Mesothelial cell of epicardium (in vitro differentiated cells): ENCODE measurements at places on chromosomes 4 and X. TPM values are rescaled to one million over a fixed set of nuclear protein-coding genes. Genes with fewer than 3 reads are reported as not detected.

CT45A5 gene
- not detected in 3 replicates for total RNA-seq

BMX gene
- not detected in 3 replicates for total RNA-seq

ARHGEF9 gene
- 28.6 to 30.2 TPM (median 29.5 TPM) in 3 replicates for total RNA-seq

CCSER1 gene
- 5.3 to 7.2 TPM (median 6.3 TPM) in 3 replicates for total RNA-seq

GAGE12H gene
- not detected in 3 replicates for total RNA-seq

BEX3 gene
- total RNA-seq = 304 to 314 TPM (median 307 TPM) in 3 replicates

FMR1NB gene
- total RNA-seq = not detected in 3 replicates

CUL4B gene
- 49.0 to 52.3 TPM (median 50.1 TPM) in 3 replicates for total RNA-seq

TLR1 gene
- total RNA-seq = 0.77 to 1.2 TPM (median 0.82 TPM) in 3 replicates

ERAS gene
- 0.33 to 0.63 TPM (median 0.54 TPM) in 3 replicates for total RNA-seq

IRF2 gene
- total RNA-seq = 15.8 to 18.1 TPM (median 16.7 TPM) in 3 replicates

AMBN gene
- total RNA-seq = 0.14 to 0.36 TPM (median 0.22 TPM) in 3 replicates

ALB gene
- 0.59 to 1.5 TPM (median 0.63 TPM) in 3 replicates for total RNA-seq

- DNase-seq = no peak
These were observed 12.2 kb downstream of the GK start for GRCh38 chrX:30665471-30665870.

- no peak for DNase-seq
These were observed 466.6 kb downstream of the INPP4B start for GRCh38 chr4:142379277-142380051.

DNA sequence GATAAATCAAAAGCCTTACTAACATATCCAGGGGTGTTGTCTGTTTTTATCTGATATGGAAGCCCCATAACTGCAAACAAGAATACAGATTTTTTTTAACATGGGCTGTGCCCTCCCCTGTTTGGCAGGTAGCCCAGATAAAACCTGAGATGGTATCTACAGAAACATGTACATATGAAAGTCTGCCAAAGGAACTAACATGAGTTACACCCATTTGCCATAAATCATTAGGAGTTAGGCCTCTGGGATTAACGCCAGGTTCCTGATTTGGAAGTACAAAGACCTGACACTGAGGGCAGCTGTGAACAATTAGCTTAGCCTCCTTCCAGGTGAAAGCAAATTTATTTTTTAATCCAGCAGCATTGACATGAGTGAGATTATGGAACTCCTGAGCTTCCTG, 264.3 kb downstream of the TECRL start:
- DNase-seq = no peak

- DNase-seq = no peak
These were observed 63.9 kb downstream of the ENPP6 start for GRCh38 chr4:184153781-184154180.

- no peak for DNase-seq
These were observed 14.3 kb upstream of the PNPLA4 start for GRCh38 chrX:7941390-7942042.

GRCh38 chr4:4412641-4413372, 25.9 kb downstream of the NSG1 start:
- no peak for DNase-seq

GRCh38 chrX:45788941-45789348, 588.3 kb upstream of the DIPK2B start:
- no peak for DNase-seq

DNA sequence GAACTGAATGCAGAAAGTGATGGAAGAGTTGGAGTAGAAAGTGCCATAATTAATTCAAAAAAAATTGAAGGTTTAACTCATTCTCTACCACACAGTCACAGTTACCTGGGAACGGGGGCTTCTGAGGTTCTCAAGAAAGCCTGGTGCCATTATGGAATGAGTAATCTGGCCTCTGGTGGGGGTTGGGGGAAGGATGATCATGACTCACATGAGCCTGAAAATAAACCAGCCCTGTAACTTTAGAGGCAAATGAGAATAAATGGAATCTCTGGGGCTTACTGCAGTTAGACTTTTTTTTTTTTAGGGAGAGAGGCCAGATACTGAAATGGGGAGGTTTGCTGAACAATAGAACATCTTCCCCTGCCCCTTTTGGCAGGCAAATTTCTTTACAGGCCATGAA, 55.3 kb downstream of the SOD3 start:
- no peak for DNase-seq

GRCh38 chr4:61359301-61359700, 159.2 kb downstream of the ADGRL3 start:
- no peak for DNase-seq

GRCh38 chr4:5045097-5045496, 6.2 kb upstream of the STK32B start:
- no peak for DNase-seq

DNA sequence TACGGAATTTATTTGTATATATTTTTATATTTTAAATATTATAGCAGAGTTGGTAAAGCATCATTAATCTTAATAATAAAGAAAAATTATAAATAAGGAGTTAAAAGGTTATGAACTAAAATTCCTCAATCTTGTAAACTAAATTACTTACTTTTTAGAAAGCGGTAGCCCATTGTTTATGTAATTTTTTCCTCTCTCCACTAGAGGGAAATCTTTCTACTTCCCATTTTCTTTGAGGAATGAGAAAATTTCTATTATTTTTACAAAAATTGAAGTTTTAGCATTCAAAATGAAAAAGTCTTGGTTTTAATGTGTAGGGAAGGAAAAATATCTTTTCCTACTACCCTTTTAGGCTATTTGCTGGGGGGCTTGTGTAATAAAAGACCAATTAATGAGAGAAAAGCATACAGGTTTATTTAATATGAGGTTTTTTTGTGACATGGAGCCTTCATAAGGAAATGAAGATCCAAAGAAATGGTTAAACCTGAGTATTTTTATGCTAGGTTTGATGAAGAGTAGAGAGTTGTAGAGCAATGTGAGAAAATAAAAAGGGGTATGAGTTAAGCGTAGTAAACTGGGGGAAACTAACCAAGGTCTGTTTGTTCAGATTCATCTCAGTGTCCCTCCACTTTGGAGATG, 68.7 kb upstream of the ADAD1 start:
- no peak for DNase-seq

DNA sequence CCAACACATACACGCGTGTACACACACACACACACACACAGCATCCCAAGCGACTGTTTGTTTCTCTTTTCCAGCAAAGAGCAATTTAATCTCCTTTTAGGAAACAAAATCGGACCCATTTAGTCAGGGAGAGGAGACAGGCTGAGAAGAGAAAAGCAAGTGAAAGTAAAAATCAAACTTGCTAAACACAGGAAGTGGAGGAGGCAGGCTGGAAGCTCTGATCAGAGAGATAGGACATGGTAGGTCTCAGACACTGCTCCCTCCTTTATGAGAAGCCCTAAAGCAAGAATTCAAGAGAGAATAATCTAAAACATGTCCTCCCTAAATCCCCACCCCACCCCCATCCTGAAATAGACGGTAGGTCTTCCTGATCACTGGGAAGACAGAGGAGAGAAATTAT, 62.3 kb downstream of the GPC3 start:
- no peak for DNase-seq

DNA sequence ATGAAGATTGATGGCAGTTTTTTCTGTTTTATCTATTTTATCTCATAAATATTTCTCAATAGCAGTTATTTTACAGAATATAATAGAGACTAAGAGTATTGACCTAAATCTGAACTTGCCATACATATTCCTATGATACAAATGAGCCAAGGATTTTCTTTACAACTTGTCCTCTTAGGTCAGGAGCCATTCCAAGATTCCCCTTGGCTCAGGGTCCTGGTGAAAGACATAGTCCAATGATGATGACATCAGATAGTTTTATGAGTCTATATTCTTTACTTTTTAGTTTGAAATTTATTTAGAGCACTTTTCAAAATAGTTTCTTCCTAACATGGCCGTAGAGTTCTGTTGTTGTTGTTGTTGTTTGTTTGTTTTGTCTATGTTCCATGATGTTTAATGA, 869.1 kb upstream of the GRID2 start:
- no peak for DNase-seq

DNA sequence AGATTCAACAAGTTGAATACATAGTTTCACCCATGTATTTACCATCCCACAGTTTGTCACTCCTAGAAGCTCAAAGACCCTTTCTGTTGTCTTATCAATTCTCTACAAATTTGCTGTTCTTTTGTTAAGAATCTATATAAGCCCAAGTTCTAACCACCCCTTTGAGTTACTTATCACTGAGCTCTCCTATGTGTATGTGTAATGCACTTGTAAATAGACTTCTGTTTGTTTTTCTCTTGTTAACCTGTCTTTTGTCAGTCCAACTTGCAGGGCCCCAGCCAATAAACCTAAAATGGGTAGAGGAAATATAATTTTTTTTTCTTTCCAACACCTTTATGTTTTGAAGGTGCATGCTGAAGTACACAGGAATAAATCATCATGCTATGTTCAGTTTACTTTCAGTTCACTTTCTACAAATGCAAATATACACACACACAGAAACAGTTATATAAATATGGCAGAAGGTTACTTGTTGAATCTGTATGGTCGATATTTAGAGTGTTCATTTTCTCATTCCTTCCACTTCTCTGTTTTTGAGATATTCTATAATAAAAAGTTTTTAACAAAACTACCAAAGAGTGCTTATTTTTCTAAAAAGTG, 22.3 kb upstream of the CLOCK start:
- DNase-seq = no peak

DNA sequence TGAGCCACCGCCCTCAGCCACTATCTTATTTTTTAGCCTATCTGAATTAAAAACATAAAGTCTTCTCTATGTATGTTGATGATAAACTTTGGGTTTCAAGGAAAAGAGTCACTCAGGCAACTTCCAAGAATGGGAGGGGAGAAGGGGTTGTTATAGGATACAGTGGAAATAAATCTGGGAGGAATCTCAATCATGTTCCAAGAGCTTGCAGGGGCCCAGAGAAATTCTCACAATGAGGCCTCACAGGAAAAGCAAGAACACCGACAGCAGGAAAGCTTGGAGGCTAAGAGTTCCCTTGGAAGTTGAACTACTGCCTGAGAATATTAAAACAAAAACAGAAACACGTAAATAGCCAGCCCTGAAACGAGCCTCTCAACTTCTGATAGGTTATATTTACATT, 384.6 kb upstream of the IGFBP7 start:
- DNase-seq = no peak

DNA sequence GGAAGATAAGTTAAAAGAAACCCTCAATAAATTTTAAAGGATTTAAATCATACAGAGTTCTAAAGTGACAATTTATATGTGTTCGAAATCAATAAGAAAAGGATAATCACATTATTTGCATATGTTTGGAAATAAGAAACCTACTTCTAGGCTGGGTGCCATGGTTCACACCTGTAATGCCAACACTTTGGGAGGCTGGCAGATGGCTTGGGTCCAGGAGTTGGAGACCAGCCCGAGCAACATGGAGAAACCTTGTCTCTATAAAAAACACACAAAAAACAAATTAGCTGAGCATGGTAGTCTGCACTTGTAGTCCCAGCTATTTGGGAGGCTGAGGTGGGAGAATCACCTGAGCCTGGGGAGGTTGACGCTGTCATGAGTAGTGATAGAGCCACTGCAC, 8.1 kb upstream of the SAP30 start:
- no peak for DNase-seq

DNA sequence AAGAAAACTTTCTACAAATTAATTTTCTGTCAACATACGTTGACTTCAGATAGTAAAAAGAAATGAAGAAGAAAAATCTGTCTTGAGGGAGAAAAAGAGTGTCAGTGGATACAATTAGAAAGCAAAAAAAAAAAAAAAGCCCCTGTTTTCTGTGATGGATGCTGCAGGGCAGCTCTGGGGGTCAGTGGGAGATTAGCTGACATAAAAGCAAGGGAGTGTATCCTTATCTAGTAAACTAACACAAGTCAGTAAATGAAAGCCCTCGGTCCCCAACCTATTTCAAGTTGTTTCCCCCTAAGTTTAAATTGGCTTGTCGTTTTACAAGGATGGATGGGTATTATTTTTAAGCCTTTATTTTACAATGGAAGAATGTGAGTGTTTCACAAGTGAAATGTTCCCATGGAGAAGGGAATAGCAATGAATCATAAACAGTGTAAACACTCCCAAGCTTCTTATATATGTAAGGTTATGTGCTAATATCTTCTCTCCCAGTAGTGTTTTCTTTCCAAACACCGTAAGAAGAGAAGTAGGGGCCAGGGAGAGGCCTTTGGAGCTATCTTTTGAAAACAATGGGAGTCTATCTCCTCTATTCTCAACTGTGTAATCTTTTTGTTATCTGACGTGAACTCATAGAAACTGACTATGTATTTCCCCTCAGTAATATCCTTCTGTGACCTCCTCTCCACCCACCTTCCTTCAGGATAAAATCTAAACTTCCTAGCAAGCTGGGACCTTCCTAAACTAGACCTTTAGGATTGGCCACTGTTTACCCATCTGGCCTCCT, 347.7 kb downstream of the FBXO8 start:
- no peak for DNase-seq

- no peak for DNase-seq
These were observed 2.1 kb downstream of the HELT start for GRCh38 chr4:185020293-185020808.

DNA sequence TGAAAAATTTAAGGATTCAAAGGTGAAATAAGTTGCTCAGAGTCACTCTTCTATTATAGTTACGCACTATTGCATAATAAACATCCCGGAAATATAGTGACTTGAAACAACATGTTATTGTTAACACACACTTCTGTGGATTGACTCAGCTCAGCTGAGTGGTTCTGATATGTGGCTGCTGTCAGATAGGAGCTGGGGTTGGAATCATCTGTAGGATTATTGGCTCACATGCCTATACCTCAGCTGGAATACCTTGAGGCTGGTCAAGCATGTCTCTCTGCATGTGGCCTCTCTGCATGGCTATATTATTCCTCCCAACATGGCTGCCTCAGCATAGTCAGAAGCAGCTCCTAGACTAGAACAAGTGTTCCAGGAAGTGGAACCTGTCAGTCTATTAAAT, 486.7 kb upstream of the MAGEB2 start:
- no peak for DNase-seq

DNA sequence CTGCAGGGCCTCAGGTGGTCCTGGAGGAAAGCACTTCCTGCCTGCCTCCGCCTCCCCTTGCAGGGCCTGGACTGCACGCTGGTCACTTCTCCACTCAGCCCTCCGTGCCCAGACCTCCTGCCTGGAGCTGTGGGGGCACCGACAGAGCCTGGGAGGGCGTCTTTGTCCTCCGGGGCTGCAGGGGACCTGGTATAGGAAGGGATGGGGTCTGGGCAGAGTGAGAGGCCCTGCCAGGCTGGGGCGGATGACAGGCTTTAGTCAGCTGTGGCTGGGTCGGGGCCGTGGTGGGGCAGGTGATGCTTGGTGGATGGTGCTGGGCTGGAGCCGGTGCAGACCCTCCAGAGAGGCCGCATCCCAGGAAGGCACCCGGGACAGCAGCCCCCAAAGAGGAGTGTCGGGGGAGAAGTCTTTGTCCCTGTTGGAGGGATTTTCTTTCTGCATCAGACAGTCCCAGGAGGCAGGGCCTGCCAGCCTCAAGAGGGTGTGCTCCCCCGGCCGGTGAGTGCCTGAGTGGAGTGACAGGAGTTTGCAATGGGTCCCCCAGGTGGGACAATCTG, 1.3 kb downstream of the DOK7 start:
- no peak for DNase-seq

DNA sequence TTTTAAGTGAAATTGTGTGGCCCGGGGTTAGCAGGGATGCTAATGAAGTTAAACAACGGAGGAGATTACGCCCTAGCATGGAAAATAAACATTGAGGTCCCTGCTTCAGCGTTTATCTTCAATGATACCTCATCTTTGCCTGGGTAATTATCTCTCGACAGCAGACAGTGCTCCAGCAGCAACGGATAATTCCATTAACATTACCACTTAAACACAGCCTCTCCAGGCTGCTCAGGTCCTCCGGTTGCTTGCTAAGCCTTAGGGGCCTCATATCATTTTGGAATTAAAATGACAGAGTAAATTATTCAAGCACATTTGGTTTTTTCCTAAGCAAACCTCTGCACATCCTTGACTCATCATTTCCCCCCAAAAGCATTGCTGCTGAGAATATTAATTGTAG, 281.5 kb upstream of the KLF3 start:
- DNase-seq = no peak
